Upper lobe of left lung (tissue), 6 donors: ENCODE measurements at places on chromosomes 1 and 21. TPM values are rescaled to one million over a fixed set of nuclear protein-coding genes. Genes with fewer than 3 reads are reported as not detected.
A peak's percentile ranks its signal among the peaks of the same experiment; 100 is the strongest.

DNA sequence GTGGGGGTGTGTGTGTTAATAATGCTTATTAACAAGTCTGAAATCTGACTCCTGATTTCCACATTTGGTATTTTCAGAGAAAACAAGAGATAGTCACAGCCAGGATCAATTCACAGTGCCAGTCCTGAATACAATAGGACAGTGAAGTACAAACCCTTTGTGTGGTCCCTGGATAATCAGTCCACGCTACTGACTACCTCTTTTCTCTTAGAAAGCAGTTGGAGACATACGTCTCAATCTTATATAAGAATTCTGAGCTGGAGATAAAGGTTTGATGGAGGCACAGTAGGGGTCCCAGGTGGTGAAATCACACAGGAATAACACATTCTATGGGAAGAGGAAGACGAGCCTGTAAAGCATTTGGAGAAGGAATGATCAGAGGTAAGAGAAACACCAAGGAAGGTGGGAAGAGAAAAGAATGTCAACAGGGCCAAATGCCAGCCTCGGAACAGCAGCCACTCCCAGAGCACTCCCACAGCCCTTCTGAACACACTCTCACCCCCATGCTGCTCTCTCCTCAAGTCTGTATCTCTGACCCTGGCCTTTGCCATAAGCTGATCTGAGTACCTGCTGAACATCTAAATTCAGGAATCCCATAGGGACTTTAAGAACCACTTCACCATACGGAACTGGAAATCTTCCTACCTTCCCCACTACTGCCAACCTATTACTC, 48.6 kb downstream of the TRAF5 start:
- no peak for DNase-seq

- DNase-seq, result no peak
These were observed 230.8 kb downstream of the BARHL2 start for GRCh38 chr1:90486134-90486824.

GRCh38 chr1:101964708-101965107, 32.0 kb downstream of the OLFM3 start:
- no peak for DNase-seq

DNA sequence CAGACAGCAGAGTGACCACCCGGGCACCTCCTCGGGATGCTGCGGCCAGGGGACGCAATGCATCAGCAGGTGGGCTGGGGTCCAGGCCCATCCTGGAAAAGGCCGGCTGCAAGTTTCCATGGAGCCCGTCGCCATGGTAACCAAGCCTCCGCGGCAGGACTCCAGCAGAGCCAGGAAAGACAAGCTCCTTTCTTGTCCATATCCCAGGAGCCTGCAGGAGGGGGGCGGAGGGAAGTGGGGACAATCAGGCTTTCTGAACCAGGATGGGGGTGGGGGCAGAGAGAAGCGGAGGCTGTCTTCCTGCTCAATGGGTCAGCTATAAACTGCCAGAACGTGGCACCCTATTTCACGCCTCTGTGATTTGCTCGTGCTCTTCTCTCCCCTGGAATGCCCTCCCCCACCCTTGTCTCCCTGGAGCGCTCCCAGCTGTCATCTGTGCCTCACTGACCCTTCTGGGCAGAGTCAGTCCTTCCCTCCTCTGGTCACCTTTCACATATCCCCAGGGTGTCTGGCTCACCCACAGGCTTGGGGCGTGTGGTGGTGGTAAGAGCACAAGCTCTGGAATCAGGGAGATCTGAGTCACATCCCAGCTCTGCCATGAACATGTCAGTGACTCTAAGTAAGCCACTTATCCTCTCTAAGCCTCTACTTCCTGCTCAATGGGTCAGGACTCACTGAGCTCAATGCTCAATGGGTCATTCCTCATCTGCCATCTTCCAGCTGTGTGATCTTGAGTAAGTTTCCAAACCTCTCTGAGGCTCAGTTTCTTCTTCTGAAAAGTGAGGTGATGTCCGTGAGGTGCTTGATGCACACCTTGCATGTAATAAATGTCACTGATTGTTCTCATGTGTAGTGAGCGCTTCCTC, 58.9 kb upstream of the LAPTM5 start:
- DNase-seq, result no peak

- DNase-seq, result no peak
These were observed 239.0 kb downstream of the PTPRU start for GRCh38 chr1:29475326-29475725.

GRCh38 chr1:156423422-156424352, 54.7 kb downstream of the RHBG start:
- DNase-seq, result no peak

DNA sequence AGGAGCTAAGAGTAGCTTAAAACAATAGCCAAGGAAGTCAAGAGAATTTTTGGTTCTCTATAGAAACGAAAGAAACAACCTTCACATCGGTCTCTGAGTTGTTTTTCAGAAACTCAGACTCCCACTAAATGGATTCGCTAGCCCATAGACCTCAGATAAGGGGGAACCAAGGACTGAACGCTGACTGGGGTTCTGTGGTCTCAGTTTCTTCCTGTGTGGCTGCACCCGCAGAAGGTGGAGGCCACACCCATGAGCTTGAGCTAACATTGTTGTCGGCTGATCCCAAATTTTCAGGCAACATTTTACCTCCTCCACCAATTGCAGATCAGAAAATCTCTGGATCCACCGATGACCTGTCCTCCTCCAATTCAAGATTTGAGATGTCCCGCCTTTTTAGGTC, 456.1 kb downstream of the AJAP1 start:
- no peak for DNase-seq

DNA sequence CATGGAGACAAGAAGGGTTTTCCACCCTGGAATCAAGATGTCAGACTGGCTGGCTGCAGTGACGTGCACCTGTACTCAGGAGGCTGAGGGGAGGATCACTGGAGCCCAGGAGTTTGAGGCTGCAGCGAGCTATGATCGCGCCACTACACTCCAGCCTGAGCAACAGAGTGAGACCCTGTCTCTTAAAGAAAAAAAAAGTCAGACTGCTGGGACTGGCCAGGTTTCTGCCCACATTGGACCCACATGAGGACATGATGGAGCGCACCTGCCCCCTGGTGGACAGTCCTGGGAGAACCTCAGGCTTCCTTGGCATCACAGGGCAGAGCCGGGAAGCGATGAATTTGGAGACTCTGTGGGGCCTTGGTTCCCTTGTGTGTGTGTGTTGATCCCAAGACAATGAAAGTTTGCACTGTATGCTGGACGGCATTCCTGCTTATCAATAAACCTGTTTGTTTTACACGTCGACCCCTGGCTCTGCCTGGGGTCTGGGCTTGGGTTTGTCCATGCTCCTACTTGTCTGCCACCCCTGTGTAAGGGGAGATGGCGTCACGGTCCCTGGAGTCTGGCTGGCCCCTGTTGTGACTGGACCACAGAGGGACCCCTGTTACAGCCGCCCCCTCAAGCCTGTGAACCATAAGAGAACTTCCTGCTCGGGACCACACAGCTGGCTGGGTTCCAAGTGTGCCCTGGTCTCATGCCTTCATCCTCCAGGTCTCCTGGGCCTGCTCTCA, 20.9 kb upstream of the VPS13D start:
- DNase-seq, result peak; percentile 84

GRCh38 chr1:60292140-60292539, 218.6 kb upstream of the C1orf87 start:
- no peak for DNase-seq

DNA sequence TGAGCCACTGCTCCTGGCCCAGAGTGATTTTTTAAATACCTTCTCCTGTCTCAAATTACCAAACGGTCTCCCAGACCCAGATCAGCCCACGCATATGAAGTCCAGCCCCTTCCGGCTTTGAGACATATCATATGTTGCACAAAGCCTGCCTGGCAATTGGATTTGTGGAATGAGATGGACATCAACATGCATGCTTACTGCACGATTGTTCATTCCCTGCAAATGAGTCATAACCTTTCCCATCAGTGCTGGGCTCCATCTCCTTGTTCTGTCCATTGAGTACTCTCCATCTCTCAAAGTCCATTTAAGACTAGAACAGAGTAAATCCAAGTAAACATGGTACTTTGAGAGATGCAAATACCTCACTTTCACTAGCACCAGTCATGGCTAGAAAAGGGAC, 612.2 kb upstream of the USP24 start:
- no peak for DNase-seq

GRCh38 chr1:161020509-161021164, at the start of gene F11R:
Gene F11R, minus strand, starts transcription at chr1:161021152. Its CDS starts 79 bp downstream, at chr1:161021073.
- peak; percentile 83 for DNase-seq

DNA sequence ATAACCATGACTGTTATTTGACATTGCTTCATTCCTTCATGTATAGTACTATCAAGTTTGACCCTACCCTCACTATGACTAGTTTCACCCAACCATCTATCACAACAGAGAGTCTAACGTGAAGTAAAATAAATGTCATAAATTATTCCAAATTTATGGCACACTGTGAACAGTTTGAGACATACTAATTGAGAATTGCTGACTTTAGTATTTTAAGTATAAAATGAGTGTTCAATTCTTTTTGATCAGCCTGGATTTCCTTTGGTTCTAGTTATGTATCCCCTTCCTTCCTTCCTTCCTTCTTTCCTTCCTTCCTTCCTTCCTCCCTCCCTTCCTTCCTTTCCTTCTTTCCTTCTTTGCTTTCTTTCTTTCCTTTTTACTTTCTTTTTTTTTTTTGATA, 14.5 kb downstream of the CR1 start:
- no peak for DNase-seq

DNA sequence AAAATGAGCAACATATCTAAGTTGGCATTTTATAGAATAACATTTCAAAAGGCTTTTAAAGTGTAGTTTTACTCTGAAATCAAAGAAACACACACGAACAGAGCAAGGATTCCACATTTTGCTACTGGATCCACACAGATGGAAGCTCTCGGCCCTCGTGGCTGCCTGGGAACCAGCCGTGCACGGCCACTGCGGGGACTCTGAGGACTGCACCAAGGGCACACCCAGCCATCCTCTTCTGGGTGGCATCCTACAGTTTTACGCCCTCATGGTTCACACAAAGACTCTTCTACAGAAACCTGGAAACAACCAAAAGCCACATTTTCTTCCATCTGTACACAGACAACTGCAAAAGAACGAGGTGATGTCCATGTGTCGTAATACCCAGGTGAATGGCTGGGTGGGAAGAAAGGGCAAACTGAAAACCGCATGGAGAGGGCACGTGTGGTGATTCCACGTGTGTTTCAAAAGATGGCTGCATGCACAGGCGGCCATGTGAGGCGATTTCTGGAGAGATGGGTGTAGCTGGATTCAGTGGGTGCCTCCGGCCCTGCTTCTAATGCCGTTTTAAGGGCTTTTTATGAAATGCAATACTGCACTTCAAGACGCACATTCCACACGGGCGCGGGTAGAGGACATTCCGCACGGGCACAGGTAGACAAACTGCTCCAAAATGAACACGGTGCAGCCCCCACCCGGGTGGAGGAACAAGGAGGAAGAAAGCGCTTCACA, 8.1 kb downstream of the POFUT2 start:
- DNase-seq, result peak; percentile 12

GRCh38 chr1:15834406-15835204, 12.9 kb upstream of the SPEN start:
- DNase-seq, result peak; percentile 97

- DNase-seq, result no peak
These were observed 23.8 kb downstream of the STUM start for GRCh38 chr1:226572325-226572726.

DNA sequence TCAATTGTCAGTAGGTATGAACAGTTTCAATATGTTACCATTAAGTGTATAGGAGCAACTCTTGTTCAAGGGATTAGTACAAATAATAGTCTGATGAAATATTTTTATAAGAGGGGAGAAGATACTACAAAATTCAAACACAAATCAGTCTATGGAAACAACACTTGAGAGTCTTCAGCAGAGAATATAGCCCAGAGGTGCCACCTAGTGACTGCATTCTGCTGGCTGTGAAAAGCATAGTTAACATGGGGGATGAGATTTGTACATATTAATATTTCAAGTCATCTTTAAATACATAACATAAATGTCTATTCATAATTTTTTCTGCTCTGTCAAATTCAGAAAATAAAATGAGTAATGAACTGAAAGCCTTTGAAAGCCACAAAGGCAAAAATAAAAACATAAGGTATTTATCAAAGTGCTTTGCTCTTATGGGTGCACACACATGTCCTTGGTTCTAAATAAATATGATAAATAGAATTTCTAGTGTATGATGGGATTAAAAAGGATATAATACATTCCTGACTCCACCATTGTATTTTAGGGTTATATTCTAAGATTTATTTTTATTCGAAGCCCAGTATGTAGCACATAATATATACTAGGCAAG, 440.9 kb upstream of the ZRANB2 start:
- no peak for DNase-seq

GRCh38 chr1:76142771-76143540, 68.4 kb downstream of the ST6GALNAC3 start:
- no peak for DNase-seq

- DNase-seq, result no peak
These were observed 19.2 kb downstream of the LAMC2 start for GRCh38 chr1:183205196-183205781.

DNA sequence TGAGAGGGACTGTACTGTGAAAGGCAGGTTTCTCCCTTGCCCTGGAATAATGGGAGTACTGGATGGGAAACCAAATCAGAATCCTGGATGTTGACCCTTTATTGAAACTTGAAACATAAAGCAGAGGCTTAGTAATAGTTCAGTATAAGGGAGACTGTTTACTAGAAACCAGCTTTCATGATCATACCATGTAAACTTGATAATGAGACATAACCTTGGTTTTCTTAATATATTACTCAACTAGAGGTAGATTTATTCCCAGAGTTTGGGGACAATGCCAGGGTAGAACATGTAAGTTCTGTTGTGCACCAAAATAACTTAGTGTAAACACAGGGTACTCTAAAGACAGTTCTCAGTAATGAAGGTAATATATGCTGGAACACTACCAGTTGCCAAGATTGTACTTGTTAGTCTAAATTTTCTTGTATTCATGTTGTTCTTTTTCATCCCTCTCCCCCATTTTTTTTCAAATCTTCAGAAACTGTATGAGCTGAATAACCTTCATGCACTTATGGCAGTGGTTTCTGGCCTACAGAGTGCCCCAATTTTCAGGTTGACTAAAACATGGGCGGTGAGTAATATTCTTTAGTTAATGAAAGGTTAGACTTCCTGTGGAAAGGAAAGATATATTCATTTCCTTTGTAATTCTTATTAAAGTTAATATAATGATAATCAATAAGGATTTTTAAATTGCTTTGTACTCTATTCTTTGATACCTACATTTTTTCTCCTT, 49.6 kb downstream of the ANGPTL1 start:
- DNase-seq, result no peak

The FAM72D gene
- total RNA-seq, result 0.26 TPM

The TRIM58 gene
- total RNA-seq, result 2.1 TPM

The SPRTN gene
- 14.4 TPM for total RNA-seq

The KRTAP6-1 gene
- total RNA-seq, result not detected

The ELF3 gene
- 148 TPM for total RNA-seq

The TGFB2 gene
- 11.3 TPM for total RNA-seq

The EDARADD gene
- 0.57 TPM for total RNA-seq
